ENCODE measurements at places on chromosomes 4 and X.
A peak's percentile ranks its signal among the peaks of the same experiment; 100 is the strongest.

GRCh38 chr4:1202526-1203011 lies 30.2 kb upstream of the SPON2 start:
- no peak for DNase-seq
- H3K27me3 ChIP-seq: no peaks in the 10 kb centered on the region
- no peak overlapping the region for H3K4me3 ChIP-seq

- no peak for DNase-seq
- H3K4me3 ChIP-seq: no peak overlapping the region
- no peak overlapping the region for H3K27ac ChIP-seq
- no peaks in the 10 kb centered on the region for H3K36me3 ChIP-seq
- no peaks in the 10 kb centered on the region for H3K27me3 ChIP-seq
These were observed 607.9 kb downstream of the ANKRD50 start for GRCh38 chr4:124104628-124105027.

DNA sequence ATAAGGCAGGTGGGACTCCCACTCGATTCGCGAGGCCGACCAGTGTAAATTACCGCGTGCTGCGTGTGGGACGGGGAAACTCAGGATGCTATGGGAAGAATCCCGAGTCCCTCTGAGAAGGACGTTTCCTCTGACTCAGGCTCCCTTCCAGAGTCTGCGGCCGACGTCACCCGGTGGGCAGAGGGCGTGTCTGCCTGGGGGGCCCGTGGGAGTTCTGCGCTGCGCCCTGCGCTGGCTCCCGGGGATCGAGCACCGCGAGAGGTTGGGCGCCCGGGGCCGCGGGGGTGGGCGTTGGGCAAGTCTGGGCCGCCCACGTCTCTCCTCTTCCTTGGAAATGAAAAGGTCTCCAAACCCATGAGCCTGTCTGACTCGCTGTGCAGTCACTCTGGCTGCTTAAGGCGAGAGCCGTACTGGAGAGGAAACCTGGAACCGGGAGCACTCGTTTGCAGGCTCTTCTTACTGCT lies 568 bp downstream of the NIPAL1 start:
- peaks cover 2% of the 10 kb centered on the region for H3K4me1 ChIP-seq
- H3K27me3 ChIP-seq: no peaks in the 10 kb centered on the region
- H3K4me3 ChIP-seq: peak overlapping the region; percentile 72
- peak overlapping the region; percentile 79 for H3K27ac ChIP-seq
- DNase-seq: peak; percentile 44

DNA sequence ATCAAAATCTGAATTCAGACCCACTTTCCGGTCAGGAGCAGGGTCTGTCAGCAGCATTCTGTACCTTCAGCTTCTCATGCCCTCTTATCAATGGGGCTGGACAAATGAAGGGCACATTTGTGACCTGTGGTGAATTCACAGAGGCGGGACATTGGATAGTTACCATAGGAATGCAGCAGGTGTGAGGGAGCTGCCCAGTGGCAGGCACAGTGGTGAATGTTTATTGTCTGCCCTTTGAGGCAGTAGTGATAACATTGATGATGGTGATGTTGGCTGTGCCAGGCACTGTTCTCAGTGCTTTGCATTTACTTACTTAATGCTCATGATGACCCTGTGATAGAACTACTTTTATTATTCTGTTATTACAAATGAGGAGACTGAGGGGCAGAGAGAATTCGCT lies 101.2 kb upstream of the KIT start:
- H3K27me3 ChIP-seq: peaks cover 4% of the 10 kb centered on the region
- H3K4me1 ChIP-seq: no peaks in the 10 kb centered on the region
- H3K27ac ChIP-seq: no peak overlapping the region
- no peak overlapping the region for H3K4me3 ChIP-seq
- H3K36me3 ChIP-seq: no peaks in the 10 kb centered on the region

- no peak overlapping the region for H3K4me3 ChIP-seq
- H3K4me1 ChIP-seq: peaks cover 38% of the 10 kb centered on the region
- no peak for DNase-seq
- H3K27ac ChIP-seq: peak overlapping the region; percentile 99
These were observed 7.9 kb downstream of the FAM200B start for GRCh38 chr4:15689540-15689939.

- no peaks in the 10 kb centered on the region for H3K36me3 ChIP-seq
- no peak overlapping the region for H3K4me3 ChIP-seq
- no peaks in the 10 kb centered on the region for H3K4me1 ChIP-seq
- H3K27me3 ChIP-seq: no peaks in the 10 kb centered on the region
- no peak for DNase-seq
- no peak overlapping the region for H3K27ac ChIP-seq
These were observed 425.6 kb downstream of the IL1RAPL1 start for GRCh38 chrX:29012867-29013266.

DNA sequence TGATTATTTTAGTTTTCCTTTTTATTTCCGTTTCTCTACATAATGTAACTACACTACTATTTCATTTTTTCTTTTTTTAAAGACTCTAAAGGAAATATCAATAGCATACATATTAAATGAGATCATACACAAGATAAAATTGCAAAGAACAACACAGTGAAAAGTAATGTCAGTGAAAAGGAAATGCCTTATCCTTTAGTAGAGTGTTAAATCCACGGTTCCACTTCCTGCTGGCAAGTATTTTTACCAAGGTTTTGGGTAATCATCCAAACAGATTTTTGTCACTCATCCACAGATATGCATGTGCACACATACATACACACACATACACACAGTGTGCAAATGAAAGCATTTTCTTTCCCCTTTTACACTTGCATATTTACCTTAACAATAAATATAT lies 548.9 kb downstream of the PPP4R3C start:
- no peak for DNase-seq
- H3K4me3 ChIP-seq: no peak overlapping the region
- no peaks in the 10 kb centered on the region for H3K36me3 ChIP-seq
- H3K27ac ChIP-seq: no peak overlapping the region

- no peak overlapping the region for H3K27ac ChIP-seq
- no peaks in the 10 kb centered on the region for H3K4me1 ChIP-seq
- no peaks in the 10 kb centered on the region for H3K36me3 ChIP-seq
- no peak for DNase-seq
- H3K4me3 ChIP-seq: no peak overlapping the region
- no peaks in the 10 kb centered on the region for H3K27me3 ChIP-seq
These were observed 73.3 kb upstream of the PPP3CA start for GRCh38 chr4:101420661-101421060.

DNA sequence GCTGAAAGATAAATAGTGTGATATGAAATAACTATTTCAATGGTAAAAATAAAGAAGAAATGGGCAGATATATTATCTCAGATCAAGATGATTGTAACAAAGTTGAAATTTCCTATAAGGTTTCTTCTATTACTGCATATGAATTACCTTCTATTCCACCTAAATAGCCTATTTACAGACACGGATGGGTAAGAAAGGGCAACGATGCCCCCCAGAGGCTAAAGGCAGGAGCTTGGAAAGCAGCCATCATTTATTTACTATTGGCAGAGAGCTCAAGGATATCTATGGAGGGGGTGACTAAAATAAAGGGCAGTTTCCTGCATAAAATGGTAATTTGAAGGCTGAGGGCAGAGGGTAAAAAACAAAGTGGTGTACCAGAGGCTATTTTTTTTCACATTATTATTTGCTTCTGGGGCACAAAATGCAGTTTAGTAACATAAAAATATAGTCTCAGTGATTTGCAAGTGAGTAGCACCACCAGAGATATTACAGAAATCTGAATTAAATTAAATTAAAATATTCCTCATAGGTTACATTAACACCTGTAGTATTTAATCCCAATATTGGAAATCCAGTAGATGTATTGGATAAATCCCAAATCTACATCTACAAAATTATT lies 123.1 kb downstream of the BTC start:
- no peaks in the 10 kb centered on the region for H3K36me3 ChIP-seq
- no peaks in the 10 kb centered on the region for H3K27me3 ChIP-seq
- H3K4me1 ChIP-seq: no peaks in the 10 kb centered on the region
- DNase-seq: peak; percentile 51

DNA sequence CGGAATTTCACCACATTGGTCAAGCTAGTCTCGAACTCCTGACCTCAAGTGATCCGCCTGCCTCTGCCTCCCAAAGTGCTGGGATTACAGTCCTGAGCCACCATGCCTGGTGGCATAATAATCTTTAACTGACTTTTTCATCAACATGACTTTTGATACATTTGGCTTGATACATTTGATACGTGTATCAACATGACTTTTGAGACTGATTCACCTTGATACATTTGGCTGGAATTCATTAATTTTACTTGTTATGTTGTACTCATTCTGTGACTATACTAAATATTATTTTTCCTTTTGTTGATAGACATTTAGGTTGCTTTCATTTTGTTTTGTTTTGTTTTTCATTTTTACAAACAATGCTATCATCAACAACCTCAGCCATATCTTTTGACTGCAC lies 6.3 kb downstream of the TMEM154 start:
- no peaks in the 10 kb centered on the region for H3K27me3 ChIP-seq
- no peaks in the 10 kb centered on the region for H3K36me3 ChIP-seq

- no peaks in the 10 kb centered on the region for H3K36me3 ChIP-seq
- DNase-seq: peak; percentile 7
- H3K27me3 ChIP-seq: no peaks in the 10 kb centered on the region
- H3K27ac ChIP-seq: no peak overlapping the region
- H3K4me1 ChIP-seq: peaks cover 5% of the 10 kb centered on the region
These were observed 346.4 kb downstream of the ZNF674 start for GRCh38 chrX:46198858-46199257.

- H3K4me3 ChIP-seq: no peak overlapping the region
- no peaks in the 10 kb centered on the region for H3K27me3 ChIP-seq
- H3K4me1 ChIP-seq: no peaks in the 10 kb centered on the region
- no peaks in the 10 kb centered on the region for H3K36me3 ChIP-seq
- DNase-seq: no peak
These were observed 81.6 kb upstream of the TBC1D9 start for GRCh38 chr4:140837736-140838135.

DNA sequence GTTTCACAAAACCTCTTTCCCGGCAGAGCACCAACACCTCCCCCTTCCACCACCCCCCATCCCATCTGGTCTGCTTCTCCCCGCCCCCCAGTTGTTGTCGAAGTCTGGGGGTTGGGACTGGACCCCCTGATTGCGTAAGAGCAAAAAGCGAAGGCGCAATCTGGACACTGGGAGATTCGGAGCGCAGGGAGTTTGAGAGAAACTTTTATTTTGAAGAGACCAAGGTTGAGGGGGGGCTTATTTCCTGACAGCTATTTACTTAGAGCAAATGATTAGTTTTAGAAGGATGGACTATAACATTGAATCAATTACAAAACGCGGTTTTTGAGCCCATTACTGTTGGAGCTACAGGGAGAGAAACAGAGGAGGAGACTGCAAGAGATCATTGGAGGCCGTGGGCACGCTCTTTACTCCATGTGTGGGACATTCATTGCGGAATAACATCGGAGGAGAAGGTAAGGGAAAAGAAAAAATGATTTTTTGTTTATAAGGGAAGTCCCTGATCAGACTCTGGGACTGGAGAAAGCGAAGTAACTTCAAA lies at the start of gene PDGFRA:
Gene PDGFRA (plus strand): TSS at position 333 of the 541 bp plus-strand sequence. CDS start 29,476 bp downstream, outside the sequence.
- H3K4me3 ChIP-seq: peak within 1 kb of the TSS; percentile 45
- H3K27ac ChIP-seq: peak within 1 kb of the TSS; percentile 50
- peaks cover 43% of the 10 kb centered on the region for H3K4me1 ChIP-seq
- H3K36me3 ChIP-seq: peaks cover 6% of the 10 kb centered on the region
- no peaks in the 10 kb centered on the region for H3K27me3 ChIP-seq
- DNase-seq: peak; percentile 73

- H3K4me3 ChIP-seq: no peak overlapping the region
- DNase-seq: no peak
- no peak overlapping the region for H3K27ac ChIP-seq
- H3K4me1 ChIP-seq: no peaks in the 10 kb centered on the region
- H3K27me3 ChIP-seq: no peaks in the 10 kb centered on the region
- H3K36me3 ChIP-seq: no peaks in the 10 kb centered on the region
These were observed 24.8 kb upstream of the CYBB start for GRCh38 chrX:37755025-37755424.

GRCh38 chr4:116020141-116020722 lies 906.8 kb upstream of the NDST4 start:
- H3K4me1 ChIP-seq: no peaks in the 10 kb centered on the region
- no peaks in the 10 kb centered on the region for H3K27me3 ChIP-seq
- no peaks in the 10 kb centered on the region for H3K36me3 ChIP-seq
- no peak overlapping the region for H3K27ac ChIP-seq
- no peak overlapping the region for H3K4me3 ChIP-seq
- DNase-seq: no peak

- no peak overlapping the region for H3K4me3 ChIP-seq
- H3K36me3 ChIP-seq: no peaks in the 10 kb centered on the region
- no peaks in the 10 kb centered on the region for H3K4me1 ChIP-seq
- no peaks in the 10 kb centered on the region for H3K27me3 ChIP-seq
- DNase-seq: no peak
- H3K27ac ChIP-seq: no peak overlapping the region
These were observed 140.0 kb downstream of the DCK start for GRCh38 chr4:71133491-71133890.

DNA sequence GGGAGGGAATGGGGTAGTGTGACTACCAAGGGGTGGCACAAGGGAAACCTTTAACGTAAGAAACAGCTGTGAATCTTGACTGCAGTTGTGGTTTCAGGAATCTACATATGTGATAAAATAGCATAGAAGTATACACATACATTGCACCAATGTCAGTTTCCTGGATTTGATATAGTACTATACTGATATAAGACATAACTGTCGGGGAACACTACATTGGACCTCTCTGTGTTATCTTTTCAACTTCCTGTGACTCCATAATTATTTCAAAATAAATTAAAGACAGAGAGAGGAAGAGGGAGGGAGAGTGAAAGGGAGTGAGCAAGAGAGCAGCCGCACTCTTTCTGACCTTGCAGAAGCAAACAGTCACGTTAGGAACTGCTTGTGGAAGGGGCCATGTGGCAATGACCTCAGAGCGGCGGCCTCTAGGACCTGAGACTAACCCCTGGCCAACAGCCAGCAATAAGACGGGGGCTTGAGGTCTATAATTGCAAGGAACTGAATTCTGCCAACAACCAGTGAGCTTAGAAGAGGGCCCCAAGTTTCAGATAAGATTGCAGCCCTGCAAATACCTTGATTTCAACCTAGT lies 47.4 kb downstream of the NALF2 start:
- DNase-seq: no peak
- no peaks in the 10 kb centered on the region for H3K27me3 ChIP-seq
- no peaks in the 10 kb centered on the region for H3K36me3 ChIP-seq
- H3K4me1 ChIP-seq: no peaks in the 10 kb centered on the region

GRCh38 chr4:8204576-8205227 lies 5.6 kb downstream of the SH3TC1 start:
- H3K36me3 ChIP-seq: no peaks in the 10 kb centered on the region
- no peak for DNase-seq
- no peak overlapping the region for H3K27ac ChIP-seq
- no peak overlapping the region for H3K4me3 ChIP-seq
- H3K4me1 ChIP-seq: peaks cover 6% of the 10 kb centered on the region

- no peak overlapping the region for H3K27ac ChIP-seq
- H3K4me1 ChIP-seq: no peaks in the 10 kb centered on the region
- no peak overlapping the region for H3K4me3 ChIP-seq
These were observed 236.7 kb downstream of the ASMT start for GRCh38 chrX:1851527-1851926.

- no peak for DNase-seq
- H3K27me3 ChIP-seq: no peaks in the 10 kb centered on the region
- H3K27ac ChIP-seq: no peak overlapping the region
- no peak overlapping the region for H3K4me3 ChIP-seq
- H3K4me1 ChIP-seq: peaks cover 32% of the 10 kb centered on the region
These were observed 61.3 kb upstream of the KDR start for GRCh38 chr4:55186700-55187099.

- no peak overlapping the region for H3K27ac ChIP-seq
- H3K27me3 ChIP-seq: no peaks in the 10 kb centered on the region
- no peak for DNase-seq
- H3K4me3 ChIP-seq: no peak overlapping the region
- no peaks in the 10 kb centered on the region for H3K4me1 ChIP-seq
These were observed 219.7 kb upstream of the MBNL3 start for GRCh38 chrX:132708529-132708928.
